GM10248 (cell line): ENCODE measurements at places on chromosomes 7 and 10.
A peak's percentile ranks its signal among the peaks of the same experiment; 100 is the strongest.

DNA sequence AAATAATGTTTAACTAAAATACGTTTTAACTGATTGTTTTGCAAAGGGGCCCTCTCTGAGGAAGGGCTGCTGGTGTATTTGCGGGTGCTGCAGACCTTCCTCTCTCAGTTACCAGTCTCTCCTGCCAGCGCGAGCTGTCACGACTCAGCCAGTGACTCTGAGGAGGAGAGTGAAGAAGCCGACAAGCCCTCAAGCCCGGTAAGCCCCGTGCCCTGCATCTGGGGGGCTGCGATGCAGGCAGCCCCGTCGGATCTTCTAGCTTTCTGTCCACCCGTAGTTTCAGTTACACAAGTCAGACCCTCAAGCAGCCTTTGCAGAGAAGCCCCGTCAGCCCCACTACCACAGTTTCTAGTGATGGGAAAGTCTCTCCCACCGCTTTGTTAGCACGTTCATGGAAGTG lies 45.1 kb downstream of the UBE3C start:
- no peak for DNase-seq

DNA sequence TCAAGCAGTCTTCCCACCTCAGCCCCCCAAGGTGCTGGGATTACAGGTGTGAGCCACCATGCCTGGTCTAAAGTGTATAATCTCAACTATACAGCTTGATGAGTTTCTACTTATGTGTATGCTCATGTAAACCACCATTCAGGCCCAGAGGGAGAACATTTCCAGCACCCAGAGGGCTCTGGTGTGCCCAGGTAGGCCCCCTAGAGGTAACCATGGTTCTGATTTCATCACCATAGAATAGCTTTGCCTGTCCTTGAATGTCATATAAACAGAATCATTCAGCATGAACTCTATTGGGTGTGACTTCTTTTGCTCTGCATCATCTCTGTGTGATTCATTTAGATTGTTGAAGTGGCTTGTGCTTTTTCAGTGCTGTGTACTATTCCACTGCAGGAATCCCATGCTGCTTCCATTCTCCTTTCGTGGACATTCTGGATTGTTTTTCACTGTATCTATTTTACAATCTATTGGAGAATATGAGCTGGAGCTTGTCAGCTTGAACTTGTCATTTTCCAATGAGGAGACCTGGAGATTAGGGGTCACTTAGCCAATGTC lies 35.2 kb downstream of the COL26A1 start:
- DNase-seq = no peak

- DNase-seq = no peak
Observed at GRCh38 chr7:132002343-132002968, 446.0 kb upstream of the PODXL start.

- DNase-seq = peak; percentile 78
Observed at GRCh38 chr10:133278577-133279265, 2.1 kb upstream of the ADAM8 start.

DNA sequence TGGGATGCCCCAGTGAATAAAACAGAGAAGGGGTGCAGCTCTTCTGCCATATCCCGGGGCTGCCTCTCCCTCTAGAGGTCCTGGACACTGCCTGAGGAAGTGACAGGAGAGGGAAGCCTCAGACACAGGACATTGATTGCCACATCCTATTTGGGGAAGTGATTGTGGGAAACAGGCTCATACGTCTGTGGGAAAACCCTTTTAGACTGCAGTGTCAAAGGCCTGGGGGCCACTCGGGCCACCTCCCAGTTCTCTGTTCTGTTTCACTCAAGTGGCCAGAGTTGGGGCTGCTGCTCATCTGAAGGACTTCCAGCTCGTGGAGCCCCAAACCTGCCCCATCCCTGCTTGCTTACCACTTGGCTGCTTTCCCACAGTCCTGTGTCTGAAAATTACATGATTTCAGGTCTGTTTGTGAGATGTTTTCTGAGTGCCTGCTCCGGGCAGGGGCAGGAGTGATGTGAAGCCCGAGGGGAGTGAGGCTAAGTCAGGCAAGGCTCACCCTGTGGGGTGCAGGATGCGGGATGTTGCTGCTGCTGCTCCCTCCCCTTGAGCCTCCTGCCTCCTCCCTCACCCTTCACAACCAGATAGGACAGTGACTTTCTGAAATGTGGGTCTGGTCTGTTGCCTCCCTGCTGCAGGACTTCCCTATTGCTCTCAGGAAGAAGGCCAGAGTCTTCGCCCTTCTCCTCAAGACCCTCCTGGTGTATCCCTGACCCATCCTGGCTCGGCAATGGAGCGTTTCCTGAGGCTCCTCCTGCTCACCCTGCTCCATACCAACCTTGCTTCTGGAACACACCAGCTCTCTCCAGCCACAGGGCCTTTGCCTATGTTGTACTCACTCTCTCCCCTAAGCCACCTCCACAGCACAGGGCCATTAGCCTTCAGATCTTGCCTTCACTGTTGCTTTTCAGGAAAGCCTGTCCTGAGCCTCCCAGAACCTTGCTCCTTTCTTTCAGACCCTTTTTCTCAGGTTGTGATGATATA lies 58.4 kb downstream of the NEURL1 start:
- DNase-seq = no peak

DNA sequence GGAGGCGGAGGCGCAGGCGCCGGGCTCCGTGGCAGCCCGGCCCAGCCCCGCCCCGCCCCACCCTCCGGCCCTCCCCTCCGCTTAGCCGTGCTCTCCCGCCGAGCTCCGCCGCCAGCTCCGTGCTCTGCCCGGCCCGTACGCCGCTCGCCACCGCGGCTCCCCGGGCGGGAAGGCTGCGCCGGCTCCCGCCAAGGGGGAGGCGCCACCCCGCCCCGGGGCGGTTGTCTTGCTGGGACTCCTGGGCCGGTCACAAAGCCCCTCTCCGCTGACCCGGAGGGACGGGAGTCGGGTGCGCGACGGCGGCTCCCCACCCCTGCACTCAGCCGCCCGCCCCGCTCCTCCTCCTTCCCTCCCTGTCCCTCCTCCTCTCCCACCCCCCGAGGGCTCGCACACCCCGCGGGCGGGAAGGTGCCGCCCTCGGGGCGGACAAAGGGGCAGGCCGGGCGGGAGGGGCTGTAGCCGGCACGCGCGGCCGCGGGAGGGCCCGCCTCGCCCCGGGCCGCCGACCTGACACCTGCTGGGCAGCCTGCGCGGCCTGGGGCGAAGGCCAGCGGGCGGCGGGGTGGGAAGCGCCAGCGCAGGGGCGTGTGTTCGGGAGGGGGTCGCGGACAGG lies 11.5 kb upstream of the SP8 start:
- peak; percentile 85 for DNase-seq

GRCh38 chr7:116988363-116988989 lies 35.2 kb downstream of the ST7 start:
- DNase-seq = no peak

DNA sequence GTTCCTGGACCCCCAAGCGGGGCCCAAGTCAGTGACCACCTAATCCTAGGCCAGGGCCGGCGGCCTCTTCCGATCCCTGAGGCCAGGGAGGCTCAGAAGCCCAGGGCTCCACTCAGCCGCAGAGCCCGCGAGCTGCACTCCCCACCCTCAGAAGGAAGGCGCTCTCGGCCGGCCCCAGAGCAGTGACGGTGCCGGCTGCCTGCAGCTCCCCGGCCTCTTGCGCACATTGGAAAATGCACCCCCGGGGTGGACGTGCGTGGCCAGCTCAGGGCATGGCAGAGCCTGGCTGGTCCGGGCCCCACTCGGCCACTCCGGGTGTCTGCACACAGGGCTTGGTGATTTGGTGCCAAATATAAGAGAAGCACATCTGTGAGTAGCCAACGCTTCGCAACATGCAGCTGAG lies 269.1 kb downstream of the PTPRN2 start:
- DNase-seq = no peak

- DNase-seq = no peak
Observed at GRCh38 chr10:44368637-44369036, 16.3 kb downstream of the CXCL12 start.

- no peak for DNase-seq
Observed at GRCh38 chr10:6002809-6003510, 25.6 kb upstream of the IL15RA start.

- no peak for DNase-seq
Observed at GRCh38 chr7:142961973-142962926, at the start of gene KEL. TSS of gene KEL (minus strand) at chr7:142962363. CDS start at chr7:142962206, 157 bp downstream.

GRCh38 chr10:104300736-104301292 lies 31.8 kb downstream of the GSTO2 start:
- no peak for DNase-seq

DNA sequence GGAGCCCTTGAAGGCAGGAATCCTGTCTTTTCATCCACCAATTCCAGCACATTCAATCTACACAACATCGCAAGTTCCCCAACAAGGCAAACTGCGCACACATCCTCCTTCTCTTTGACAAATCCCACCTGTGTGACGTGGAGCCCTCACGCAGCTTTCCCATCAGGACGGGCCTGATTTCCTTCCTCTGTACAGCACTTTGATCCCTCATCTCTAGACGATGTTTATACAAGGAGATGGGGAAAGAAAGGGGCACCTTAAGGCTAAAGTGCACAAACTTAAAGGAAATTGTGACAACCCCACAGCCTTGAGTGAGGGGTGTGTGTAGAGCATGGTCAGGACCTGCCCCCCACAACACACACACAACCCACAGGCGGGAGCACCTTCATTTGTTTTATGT lies 97.2 kb downstream of the PRKAG2 start:
- no peak for DNase-seq

DNA sequence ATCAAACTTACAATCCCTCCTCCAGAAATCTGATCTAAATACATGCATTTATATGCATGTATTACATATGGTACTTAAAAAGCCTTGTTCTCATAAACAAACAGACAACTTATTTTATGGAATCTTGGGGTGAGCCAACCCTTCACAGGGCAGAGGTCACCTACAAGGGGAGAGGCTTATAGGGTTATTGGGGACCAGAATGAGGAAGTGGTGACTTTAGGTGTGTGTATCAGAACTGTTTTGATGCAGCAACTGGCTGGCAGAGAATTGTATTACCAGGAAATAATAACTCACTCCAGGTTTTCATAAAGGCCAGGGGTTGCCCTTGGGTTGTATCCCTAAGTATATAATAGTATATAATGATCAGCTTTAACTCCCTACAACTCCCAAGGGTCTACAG lies 91.1 kb downstream of the SVIL start:
- DNase-seq = no peak

DNA sequence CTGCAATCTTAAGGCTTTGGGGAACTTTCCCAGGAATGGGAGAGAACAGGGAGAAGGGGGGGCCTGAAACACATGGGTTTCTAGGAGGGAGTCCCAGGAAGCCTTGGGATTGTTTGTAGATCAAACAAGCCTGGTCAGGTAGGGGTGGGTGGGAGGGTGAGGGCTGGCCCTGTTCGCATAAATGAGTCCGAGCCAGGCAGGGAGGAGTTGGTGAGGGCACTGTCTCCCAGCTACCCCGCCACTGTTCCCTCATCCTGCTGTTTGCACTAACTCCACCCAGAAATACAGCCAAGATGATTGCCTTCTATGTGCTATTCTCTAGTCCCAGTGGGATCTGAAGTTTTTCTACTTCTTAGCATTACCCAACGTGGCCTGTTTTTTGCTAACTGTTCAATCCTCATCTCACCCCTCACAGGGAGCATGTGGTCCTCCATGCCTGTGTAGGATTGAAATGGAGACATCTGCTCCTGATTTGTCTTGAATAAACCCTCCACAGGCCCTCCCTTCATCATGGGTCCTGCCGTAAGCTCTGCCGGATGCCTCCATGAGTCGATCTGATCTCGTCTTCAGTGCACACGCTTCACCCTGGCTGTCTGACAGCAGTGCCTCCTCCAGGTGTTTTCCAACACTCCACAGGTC lies 257.0 kb downstream of the COBL start:
- DNase-seq = no peak

- no peak for DNase-seq
Observed at GRCh38 chr10:30840395-30841050, 191.1 kb downstream of the ZNF438 start.

DNA sequence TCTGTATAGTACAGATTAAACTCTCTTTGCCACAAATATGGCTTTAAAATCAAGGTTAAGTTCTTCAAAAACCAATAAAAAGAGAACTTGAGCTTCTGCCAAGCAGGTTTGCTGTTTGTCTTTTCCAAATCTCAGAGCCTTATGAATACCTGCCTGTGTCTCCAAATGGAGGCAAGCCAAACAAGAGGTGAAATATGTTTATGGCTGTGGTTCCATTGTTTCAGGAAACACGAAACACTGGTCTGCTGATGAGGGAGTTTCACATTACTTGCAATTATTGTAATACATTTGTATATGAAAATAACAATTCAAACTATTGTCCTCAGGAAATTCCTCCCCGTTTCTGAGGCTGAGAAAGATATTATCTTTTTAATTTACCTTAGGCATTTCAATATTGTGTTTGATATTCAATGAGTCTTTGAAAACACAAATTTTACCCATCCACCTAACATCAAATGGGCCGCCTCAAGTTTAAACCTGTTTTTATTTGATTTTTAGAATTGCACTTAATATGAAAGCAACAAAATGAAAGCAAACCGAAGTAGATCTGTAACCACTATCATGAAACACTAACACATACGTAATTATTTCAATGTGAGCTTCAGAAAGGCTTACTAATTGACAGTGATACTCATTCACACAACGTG lies 359.3 kb downstream of the HGF start:
- no peak for DNase-seq

- no peak for DNase-seq
Observed at GRCh38 chr7:4049202-4049601, 632.9 kb upstream of the FOXK1 start.

- DNase-seq = peak; percentile 70
Observed at GRCh38 chr7:137656227-137656849, 190.4 kb downstream of the DGKI start.

DNA sequence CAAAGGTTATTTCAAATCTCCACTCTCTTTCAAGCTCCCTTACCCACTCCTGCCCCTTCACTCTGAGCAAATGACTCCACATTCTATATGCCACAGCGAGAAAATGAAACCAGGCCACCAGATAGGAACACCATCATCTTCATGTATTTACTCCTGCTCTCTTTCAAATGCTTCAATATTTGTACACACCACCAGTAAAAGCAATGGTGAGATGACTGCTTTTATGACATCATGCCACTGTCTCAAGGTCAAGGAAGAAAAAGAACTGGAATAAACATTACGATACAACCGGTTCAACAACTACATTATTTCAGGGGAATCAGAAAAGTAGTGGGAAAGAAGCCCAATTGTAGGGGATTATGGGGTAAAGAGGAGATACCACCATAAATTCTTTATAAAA lies 32.7 kb downstream of the PUS7 start:
- no peak for DNase-seq

GRCh38 chr10:88886557-88886956 lies 6.5 kb downstream of the STAMBPL1 start:
- DNase-seq = peak; percentile 38
